ENCODE measurements at places on chromosomes 7 and 10.

DNA sequence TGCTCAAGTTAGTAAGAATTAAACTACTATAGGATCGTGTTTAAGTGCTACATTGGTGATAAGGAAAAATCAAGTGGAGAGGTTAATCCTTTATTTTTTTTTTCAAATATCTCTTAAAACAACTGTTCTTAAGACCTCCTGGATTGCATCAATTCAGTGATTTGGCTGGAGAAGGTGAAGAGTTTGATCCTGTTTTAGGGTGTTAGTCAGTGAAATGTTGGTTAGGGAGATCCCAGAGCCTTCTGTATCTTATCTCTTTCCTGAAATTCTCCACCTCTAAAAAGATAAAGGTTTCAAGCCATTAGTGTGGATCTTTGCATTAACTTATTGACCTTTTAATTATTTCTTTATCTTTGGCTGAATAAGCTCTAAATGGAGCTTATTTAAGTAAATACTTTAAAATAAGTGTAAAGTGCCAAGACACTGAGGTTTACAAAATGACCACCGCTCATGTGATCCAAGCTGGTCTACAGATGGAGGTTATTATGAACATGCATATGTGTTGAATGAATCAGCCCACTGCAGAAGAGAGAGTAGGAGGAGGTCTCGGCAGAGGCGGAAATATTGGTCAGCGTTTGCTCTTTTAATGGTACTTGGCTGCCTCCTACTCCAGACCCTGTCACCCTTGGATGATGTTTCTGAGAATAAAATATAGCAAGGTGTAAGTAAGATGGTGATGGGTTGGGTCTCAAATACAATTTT, 51.8 kb upstream of the BMPER start:
- no peak for DNase-seq

- peak; percentile 54 for DNase-seq
These were observed at the start of gene CALHM2 for GRCh38 chr10:103451831-103452505. TSS of gene CALHM2 (minus strand) at chr10:103452370. CDS start at chr10:103449941, 2,429 bp downstream.

DNA sequence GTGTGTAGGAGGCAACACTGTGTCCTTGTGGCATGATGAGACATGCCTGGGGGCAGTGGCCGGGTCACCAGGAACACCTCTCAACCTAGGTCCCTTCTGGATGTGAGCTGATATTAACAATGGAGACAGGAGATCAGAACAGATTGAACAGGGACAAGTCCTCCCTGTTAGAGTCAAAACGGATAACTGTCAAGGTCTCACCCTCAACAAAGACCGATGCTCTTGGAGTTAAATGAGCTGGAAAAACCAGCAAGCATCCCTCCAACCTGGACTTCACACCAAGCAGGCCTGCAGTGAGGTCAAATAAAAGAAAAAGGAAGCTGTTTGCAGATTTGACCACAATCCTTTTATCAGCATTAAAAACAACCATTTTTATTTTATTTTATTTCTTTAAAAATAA, 49.0 kb downstream of the SLIT1 start:
- no peak for DNase-seq

DNA sequence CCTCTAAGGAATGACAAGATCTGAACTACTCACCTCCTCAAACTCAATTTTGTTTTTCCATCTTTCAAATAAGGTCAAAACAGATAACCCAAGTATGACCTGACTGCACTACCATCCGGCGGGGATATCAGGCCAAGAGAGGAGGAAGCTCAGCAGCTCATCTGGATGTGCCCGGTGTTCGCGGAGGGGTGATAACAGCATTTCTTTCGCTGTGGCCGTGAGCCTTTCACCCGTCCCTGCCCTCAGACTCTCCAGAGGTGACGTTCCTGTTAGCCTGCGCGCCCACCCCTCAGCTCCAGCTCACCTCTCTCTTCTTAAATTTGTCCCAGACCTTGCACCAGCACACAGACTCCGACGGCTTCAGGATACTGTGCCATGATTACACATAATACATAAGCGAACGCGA, 526 bp downstream of the ZNF248 start:
- no peak for DNase-seq

DNA sequence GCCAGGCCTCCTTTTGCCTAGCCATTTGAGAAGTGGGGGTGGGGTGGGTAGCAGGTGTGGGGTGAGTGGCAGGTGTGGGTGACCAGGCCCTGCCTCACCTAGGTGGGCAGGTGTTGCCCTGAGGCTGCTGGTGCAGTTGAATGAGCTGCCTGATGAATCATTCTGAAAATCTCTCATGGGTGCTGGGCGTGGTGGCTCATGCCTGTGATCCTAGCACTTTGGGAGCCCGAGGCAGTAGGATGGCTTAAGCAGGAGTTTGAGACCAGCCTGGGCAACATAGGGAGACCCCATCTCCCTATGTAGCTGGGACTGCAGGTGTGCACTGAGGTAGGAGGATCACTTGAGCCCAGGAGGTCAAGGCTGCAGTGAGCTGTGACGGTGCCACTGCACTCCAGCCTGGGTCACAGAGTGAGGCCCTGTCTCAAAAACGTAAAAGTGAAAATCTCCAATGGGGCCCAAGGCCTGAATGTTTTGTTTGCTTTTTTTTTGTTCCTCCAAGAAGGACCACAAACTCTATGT, 17.7 kb downstream of the TSPAN14 start:
- DNase-seq = no peak

GRCh38 chr7:25500393-25500921, 272.2 kb upstream of the NPVF start:
- no peak for DNase-seq

DNA sequence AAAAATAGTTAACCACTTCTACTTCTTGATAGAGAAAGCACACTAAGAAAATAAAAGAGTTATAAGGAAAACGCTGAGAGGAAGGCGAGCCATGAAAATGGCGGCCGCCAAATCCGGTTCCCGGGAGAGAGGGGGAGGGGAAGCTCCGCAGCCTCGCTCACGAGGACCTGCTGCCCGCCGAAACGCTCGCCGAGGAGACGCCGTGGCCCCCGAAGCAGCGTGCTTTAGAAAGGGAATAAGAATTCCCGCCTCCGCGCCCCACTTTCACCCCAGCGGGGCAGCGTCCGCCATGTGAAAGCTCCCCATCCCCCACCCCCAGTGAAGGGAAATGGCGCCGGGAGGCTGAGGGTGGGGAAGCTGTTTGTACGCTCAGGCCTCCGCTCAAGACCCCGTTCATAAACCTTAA, 505 bp downstream of the HNRNPA2B1 start:
- DNase-seq = peak; percentile 58

DNA sequence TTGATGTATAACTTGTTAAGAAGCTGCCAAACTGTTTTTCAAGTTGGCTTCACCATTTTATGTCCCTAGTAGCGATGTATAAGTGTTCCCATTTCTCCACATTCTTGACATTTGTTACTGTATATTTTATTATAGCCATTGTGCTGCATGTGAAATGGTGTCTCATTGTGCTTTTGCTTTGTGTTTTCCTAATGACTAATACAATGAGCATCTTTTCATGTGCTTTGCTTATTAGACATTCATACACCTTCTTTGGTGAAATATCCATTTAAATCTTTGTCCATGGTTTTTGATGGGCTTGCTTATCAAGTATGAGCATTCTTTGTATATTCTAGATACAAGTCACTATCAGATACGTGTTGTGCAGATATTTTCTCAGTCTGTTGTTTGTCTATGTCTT, 203.0 kb downstream of the CCSER2 start:
- DNase-seq = no peak

DNA sequence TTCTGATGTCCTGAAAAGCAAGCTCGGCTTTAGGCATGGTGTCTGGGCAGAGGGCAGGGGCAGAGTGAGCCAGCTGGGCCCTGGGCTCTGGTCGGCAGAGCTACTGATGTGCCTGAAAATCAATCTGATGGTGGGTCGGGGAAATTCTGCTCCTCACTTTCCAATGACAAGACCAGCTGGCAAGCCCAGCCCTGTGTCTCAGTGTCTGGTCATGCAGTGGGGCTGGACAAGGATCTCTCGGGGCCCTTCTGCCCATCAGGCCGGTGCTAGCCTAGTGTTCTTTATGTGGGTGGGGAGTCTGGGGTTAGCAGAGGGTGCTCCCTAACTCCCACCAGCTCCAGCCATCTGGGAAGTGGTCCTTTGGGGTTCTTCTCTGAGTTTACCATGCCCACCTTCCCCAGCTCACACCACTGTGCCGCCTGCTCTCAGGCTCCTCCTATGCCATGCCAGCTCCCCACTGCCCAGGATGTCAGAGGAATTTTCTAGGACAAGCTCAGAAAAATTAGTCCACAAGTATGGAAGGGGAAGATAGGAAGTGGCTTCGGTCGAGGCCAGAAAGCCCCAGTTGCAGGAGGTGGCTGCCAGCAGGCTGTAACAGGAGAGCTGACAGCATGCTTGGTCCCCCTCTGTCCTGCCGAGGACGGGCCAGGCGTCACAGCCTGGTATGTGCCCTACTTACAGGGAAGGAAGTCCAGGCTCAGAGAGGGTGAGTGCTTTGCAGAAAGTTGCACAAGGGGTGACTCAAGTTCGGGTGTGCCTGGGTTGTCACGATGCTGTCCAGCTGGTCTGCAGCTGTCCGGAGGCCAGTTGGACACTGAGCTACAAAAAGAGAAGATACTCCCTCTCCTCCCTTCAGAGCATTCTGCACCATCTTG, 135.2 kb downstream of the ADCY1 start:
- DNase-seq = no peak

- no peak for DNase-seq
These were observed 42.5 kb upstream of the AHR start for GRCh38 chr7:17255926-17256325.

DNA sequence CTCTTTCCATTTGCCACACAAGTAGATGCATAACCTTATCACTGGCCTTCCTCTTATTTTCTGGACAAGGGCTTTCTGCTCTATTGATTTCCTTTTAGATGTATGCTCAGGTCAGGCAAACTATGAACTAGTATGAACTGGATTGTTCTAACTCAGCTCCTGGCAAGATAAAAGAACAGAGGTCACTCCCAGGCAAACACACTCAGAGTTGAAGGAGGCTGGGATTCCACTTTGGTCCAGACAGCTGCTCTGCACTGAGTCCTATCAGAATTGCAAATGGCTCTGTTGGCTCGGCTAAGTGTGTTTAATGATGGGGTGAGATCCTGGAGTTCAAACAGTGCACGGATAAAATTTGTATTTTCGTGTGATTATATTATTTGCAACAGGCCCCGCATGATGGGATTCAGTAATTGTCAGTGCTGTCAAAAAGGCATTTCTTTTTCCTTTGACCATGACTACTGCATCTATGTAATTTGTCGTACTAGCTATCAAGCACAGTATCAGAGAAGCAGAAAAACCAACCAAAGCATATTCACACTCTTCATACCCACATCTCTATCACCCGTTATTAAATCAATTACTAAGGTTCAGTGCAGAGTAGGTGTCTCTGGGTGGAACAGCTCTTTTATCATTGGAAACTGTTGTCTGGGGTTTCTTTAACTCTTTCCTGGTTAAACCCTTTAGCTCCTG, 288.1 kb upstream of the PRKCQ start:
- no peak for DNase-seq

Data from lung microvascular endothelial cell (primary cell).